Brain pericyte (primary cell): ENCODE measurements at places on chromosomes 1 and 21.

GRCh38 chr1:206933333-206933945 is 11.7 kb upstream of the FCMR start:
- no peak for DNase-seq

DNA sequence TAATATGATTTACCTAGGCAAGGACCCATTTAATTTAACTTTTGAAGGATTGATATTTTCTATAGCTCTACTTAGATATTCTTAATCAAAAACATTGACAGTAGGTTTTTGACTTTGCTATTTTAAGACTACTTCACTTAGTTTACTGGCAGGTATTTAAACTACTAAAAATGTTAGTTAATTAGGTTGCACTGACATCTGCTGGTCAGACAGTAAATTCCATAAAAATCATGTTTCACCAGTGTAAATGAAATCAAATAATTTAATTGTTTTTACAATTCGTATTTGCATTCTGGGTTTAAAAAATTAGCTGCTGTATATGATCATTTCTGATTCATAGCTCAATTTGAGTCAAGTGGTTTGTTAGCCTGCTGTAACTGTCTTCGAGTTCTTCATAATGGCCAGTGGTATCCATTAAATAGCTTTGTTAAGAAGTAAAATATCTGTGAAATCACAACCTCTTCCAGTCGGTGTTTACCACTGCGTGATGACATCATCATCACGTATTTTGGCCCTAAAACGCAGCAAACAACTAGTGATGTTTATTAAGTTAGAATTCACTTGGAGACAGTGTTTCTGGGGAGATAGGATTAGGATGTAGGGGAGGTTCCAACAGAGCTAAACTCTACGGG is 26.2 kb downstream of the EXTL2 start:
- no peak for DNase-seq

GRCh38 chr1:32991819-32992488 is 27.3 kb upstream of the RNF19B start:
- no peak for DNase-seq

GRCh38 chr1:7430047-7430608 is 341.0 kb upstream of the VAMP3 start:
- no peak for DNase-seq

DNA sequence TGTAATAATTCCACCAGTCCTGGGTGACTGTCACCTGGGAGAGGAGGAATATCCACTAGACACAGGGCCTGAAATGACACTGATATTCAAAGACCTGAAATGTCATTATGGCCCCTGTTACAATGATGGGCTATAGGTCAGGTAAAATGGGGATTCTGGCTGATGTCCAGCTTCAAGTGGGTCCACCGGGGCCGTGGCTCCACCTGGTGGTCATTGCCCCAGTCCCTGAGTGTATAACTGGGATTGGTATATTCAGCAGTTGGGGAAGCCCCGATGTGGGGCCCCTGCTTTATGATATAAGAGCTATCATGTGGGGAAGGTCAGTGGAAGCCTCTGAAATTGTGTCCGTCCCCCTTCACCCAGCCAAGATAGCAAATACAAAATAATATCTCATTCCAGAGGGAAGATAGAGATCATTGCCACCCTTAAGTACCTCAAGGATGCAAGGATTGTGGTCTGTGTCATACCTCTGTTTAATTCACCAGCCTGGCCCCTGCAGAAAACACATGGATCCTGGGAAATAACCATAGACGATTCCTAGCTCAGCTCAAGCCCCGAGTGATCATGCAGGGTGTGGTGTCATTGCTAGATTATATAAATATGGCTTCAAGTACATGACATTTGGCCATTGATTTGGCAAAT is 19.4 kb downstream of the PLEKHO1 start:
- DNase-seq: no peak

- no peak for DNase-seq
Measured at GRCh38 chr1:63612971-63613370, 19.8 kb downstream of the PGM1 start.

GRCh38 chr1:233689017-233689747 is 75.3 kb downstream of the KCNK1 start:
- no peak for DNase-seq

GRCh38 chr1:20717452-20718342 is at the start of gene KIF17:
Gene KIF17 (minus strand): TSS chr1:20718007. CDS start chr1:20717706, 301 bp downstream.
- DNase-seq: no peak

DNA sequence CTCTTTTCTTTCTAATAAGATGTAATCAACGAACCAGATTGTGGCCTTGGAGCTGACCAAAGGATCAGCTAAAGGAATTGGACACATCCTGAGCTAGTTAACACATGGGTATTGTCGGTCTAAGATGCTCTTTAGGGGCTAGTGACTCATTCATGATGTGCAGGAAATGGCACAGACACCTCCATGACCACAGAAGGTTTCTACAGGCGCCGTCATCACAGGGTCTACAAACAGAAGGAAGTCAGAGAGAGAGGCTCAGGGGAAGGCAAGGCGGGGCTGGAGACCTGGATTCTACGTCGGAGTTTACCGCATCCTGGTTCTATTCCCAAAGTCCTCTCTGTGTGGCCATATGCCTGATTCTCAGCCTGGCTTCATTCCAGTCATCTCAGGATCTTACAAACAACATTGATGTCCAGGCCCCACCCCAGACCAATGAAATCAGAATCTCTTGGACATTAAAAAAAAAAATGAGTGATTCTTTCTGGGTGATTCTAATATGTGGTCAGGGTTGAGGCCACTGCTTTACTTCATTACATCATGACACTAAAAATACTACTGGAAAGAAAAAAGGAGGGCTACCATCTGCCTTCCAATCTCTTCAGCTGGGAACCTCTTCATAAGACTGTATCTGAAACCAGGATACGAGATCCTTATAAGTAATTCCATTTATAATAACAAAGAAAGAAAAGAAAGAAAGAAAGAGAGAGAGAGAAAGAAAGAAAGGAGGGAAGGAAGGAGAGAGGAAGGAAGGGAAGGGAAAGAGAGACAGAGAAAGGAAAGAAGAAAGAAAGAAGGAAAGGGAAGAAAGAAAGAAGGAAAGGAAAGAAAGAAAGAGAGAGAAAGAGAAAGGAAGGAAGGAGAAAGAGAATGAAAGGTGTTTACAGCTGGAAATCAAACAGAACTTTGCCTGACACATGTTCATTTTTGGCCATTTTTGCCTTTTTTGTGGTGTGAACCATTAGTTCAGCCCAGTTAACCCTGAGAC is 11.6 kb upstream of the KCNJ15 start:
- no peak for DNase-seq

DNA sequence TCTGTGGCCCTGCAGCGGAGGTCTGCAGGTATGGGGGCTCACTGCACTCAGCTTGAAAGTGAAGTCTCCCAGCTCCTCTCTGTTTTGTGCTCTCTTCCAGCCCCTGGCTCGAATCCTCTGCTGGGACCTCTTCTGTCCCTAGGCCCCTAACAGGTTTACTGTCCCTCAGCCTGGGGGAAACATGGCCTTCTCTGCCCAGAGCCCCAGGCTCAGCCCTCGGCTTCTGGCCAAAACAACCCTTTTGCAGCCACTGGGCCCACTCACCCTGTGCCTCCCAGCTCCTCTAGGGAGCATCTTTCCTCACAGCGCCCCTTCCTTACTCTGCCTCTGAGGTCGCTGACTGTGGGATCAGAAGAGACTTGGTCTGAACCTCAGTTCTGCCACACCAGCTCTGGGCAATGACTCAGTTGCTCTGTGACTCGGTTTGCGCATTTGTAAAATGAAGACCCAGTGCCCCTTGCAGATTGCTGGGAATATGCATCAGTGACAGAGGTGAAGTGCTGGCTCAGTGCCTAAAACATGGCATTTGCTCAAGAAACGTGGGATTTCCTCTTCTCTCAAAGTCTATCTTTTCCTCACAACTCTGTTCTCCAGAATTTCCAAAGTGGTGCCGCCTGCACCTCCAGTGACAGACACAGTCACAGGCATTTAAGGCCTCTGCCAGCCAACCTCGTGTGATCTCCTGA is 26.5 kb upstream of the TENT5C start:
- DNase-seq: no peak
